ENCODE measurements at places on chromosomes 4 and X.
A peak's percentile ranks its signal among the peaks of the same experiment; 100 is the strongest.

- no peak for DNase-seq
Measured at GRCh38 chrX:750263-750662, 119.7 kb downstream of the SHOX start.

GRCh38 chrX:69165087-69165651 lies at the start of gene PJA1:
Gene PJA1 (minus strand): TSS chrX:69165453. CDS start chrX:69163073, 2,380 bp downstream.
- peak; percentile 75 for DNase-seq

- DNase-seq = no peak
Measured at GRCh38 chr4:156477636-156478035, 494.0 kb downstream of the PDGFC start.

GRCh38 chrX:13029887-13030771 lies 14.3 kb downstream of the FAM9C start:
- DNase-seq = peak; percentile 7

GRCh38 chr4:152778656-152779512 lies 646 bp downstream of the TIGD4 start:
- DNase-seq = peak; percentile 8

DNA sequence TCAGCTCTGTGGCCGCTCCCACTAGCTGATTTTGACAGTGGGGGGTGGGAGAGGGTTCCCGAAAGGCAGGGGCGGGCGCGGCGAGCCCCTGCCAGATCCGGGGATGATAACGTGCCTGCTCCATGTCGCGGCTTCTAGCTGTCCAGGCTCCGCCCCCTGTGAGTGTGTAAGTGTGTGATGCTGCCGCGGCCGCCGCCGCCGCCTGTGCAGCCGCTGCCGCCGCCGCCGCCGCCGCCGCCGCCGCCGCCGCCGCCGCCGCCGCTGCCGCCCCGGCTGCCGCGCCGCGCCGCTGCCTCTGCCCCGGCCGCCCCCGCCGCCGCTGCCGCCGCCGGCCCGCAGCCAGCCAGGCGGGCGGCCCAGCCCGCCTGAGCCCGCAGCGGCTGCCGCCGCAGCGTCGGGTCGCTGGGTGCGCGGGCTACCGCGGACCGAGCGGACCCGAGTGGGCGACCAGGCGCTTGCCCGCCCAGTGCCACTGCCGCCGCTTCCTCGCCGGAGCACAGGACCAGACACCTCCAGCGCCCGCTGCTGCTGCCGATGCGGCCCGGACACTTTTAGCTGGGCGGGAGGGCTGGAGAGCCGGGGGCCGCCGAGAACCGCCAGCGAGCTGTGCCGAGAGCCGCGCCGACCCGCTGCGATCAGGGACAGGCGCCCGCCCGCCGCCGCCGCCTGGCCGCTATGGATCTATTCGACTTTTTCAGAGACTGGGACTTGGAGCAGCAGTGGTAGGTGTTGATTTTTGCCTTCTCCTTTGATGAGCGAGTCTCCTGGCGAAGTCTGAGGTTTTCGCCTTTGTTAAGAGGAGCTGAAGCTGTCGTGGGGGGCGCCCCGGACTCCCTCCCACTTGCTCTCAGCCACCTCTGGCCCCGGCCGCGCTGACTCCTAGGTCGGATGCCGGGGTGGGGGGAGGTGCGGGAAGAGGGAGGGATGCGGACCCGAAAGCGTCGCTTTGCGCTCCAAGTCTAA lies at the start of gene AFF2:
Gene AFF2 (plus strand): TSS at position 195 of the 963 bp plus-strand sequence. CDS start 481 bp downstream, at position 676.
- peak; percentile 16 for DNase-seq

GRCh38 chr4:17805580-17806155 lies 4.9 kb downstream of the DCAF16 start:
- DNase-seq = no peak

- DNase-seq = no peak
Measured at GRCh38 chr4:112451831-112452230, 64.1 kb downstream of the NEUROG2 start.

DNA sequence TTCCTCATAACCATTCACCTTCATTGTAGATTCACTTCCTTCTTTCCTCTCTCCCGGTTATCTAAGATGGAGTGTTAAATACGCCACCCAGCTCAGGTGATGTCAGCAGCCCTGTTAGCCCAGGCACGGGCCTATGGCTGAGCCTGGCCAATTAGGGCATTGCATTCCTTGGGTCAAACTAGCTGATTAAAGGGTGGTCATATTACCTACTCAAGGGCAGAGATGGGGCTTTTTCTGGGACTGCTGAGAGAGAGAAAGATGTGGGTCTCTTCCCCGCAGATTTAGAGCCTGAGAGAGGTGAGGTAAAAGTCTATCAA lies 39.9 kb upstream of the AFAP1 start:
- no peak for DNase-seq

DNA sequence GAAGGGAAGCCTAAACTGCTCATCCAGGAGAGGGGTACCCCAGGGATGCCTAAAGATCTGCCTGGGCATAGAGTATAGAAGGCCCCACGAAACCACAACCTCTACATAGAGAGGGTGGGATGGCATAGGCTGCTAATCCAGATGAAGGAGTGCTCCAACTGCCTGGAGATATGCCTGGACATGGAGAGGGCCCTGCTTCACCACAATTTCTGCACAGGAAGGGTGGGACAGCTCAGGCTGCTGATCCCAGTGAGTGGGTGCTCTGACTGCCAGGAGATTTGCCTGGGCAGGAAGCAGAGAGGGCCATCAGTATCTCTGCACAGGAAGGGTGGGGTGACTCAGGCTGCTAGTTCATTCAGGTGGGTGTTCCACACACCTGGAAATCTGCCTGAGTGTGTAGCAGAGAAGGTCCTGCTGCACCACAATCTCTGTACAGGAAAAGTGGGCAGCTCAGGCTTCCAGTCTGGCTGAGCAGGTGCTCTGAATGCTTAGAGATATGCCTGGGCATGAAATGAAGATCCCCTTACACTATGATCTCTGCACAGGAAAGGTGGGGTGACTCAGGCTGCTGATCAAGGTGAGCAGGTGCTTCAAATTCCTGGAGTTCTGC lies 61.1 kb downstream of the ZNF518B start:
- DNase-seq = no peak

GRCh38 chr4:144223661-144224060 lies 83.1 kb upstream of the GYPA start:
- no peak for DNase-seq

DNA sequence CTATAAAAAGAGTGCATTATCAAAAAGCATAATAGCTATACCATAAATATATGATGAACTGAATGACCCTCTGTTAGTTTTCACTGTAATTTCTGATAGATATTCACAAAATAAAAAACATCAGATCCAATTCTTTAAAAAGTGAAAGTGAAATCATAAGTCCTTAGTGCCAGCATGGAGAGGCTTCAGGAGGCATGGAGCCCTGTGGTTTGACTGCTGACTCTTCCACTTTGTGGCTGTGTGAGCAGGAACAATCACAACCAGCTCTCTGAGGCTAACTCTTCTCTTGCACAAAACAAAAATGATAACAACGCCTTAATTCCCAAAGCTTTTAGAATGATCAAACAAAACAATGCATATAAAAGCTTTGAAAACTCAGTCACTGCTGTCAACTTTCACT lies 1143.9 kb downstream of the PDHA2 start:
- no peak for DNase-seq

GRCh38 chr4:88003261-88003660 lies 4.2 kb upstream of the PKD2 start:
- no peak for DNase-seq

- no peak for DNase-seq
Measured at GRCh38 chr4:61273233-61273632, 73.1 kb downstream of the ADGRL3 start.

- DNase-seq = no peak
Measured at GRCh38 chr4:52716364-52717151, 34.7 kb downstream of the ERVMER34-1 start.
